ENCODE measurements at places on chromosomes 7 and 10. TPM values are rescaled to one million over a fixed set of nuclear protein-coding genes. Genes with fewer than 3 reads are reported as not detected.

- peak; percentile 12 for DNase-seq
These were observed 10.8 kb upstream of the GATA3 start for GRCh38 chr10:8043569-8044306.

- no peak for DNase-seq
These were observed 27.1 kb downstream of the ZNF775 start for GRCh38 chr7:150406312-150406566.

- no peak for DNase-seq
These were observed 2.4 kb downstream of the ASL start for GRCh38 chr7:66078067-66078466.

DNA sequence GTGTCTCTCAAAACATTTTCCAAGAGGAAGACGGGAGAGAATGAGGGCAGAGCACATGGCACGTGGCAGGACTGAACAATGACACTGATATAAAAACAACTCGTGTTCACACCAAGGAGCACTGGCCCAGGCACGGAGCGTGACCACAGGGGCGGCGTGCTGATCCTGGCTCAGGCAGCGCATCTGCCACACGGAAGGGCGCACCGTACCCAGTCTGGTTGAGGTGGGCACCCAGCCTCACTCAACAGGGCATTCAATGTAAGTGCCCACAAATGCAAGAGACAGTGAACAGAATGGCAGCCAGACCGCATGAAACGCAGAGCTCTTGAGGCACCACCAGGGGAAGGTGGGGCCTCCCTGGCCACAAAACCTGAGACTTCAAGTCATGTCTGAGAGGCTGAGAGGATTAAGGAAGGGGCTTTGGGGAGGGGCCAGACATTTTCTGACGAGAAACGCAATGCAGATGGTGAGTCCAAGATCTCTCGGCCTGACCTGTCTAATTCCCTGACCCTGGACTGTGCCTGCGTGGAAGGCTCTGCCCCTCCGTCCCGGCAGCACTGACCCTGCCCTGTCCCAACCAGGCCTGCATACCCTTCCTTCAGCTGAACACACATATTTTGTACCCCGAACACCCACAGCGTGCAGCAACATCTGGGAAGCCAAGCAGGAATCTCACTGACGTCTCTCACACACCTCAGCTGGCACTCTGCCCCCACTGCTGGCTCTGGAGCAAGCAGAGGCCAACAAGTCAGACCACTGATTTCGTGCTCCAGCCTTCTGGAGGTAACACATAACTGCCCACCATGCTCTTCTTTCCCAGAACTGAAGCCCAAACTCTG, 35.5 kb downstream of the VOPP1 start:
- DNase-seq = no peak

Gene PDE6C
- total RNA-seq = not detected

Gene AKR1C4
- total RNA-seq = not detected

Gene OR6V1
- not detected for total RNA-seq

Gene LRIT1
- not detected for total RNA-seq
